ENCODE measurements at places on chromosomes 3 and 15.

DNA sequence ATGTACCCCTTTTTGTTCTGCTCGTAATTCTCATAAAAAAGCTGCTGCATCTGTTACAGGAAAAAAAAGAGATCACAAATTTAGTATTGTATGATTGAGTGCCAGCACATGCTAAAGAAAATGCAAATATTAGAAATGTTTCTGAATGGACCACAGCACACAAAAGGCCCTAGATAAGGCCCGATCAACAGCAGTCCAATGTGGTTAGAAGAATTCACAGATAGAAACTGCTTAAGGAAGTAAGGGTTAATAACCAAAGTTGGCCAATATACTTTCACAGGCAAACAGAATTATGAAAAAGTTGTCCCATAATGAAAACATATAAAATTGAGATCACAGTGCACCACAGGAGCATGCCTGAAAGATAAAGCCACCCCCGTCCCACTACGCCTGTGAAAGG is 72.9 kb downstream of the CHSY1 start:
- DNase-seq: no peak

DNA sequence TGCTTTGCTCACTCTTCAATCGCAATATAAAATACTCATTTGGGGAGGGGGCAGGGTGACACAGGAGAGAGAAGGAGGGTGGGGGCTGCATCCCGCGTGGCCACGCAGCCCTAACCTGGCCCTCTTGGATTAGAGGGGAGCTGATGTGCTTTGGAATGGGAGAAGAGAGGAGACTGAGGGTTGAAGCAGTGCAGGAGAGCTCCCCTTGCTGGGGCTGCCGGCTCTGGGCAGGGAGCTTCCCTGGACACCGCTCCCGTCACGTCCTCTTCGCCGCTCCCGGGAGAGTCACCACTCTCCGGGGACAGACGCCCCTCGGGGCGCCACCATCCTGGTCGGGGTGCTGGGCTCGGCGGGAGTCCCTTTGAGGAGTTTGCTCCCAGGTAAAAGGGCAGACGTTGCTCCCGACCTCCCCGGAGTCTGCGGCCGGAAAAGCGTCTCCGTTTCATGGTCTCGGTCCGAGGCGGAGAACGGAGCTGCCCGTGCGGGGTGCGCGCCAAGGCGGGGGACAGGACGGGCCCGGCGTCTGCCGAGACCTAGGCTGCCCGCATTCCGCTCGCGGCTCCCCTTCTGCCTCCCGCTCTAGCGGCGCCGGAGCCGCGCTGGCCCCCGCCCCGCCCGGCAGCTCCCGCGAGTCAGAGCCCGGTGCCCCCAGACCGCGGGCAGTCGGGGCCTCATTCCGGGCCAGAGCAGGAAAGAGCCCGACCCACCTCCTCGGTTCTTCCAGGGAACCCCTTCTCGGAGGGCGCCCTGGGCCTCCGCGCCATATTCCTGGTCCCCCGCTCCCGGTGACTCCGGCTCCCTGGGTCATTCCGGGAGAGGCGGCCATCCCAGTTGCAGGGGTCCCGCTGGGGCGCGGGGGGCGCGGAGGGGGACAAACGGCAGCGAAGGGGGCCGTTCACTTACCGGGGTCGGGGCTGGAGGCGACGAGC is 603 bp downstream of the SLC7A14 start:
- DNase-seq: peak; percentile 71

- DNase-seq: peak; percentile 40
These were observed 33.8 kb downstream of the ALDH1L1 start for GRCh38 chr3:126146525-126147146.

- no peak for DNase-seq
These were observed 212.3 kb upstream of the LRRFIP2 start for GRCh38 chr3:37386627-37387230.

DNA sequence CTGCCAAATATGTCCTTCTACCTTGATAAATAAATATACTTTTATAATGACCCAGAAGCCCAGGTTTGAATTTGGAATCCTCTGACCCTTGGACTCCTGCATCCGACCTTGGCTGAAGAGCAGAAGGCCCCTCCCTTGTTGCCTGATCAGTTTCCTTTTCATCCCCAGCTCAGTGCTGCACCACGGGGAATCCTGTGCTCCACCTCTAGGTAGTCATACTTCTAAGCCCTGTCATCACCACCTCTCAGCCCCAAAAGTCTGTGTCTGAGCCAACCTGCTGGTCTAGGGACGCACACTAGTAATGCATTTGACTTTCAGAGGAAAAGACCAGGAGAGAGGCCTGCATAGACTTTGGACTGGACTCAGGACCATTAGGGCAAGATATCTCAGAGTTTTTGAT is 310.6 kb downstream of the NLGN1 start:
- DNase-seq: no peak

DNA sequence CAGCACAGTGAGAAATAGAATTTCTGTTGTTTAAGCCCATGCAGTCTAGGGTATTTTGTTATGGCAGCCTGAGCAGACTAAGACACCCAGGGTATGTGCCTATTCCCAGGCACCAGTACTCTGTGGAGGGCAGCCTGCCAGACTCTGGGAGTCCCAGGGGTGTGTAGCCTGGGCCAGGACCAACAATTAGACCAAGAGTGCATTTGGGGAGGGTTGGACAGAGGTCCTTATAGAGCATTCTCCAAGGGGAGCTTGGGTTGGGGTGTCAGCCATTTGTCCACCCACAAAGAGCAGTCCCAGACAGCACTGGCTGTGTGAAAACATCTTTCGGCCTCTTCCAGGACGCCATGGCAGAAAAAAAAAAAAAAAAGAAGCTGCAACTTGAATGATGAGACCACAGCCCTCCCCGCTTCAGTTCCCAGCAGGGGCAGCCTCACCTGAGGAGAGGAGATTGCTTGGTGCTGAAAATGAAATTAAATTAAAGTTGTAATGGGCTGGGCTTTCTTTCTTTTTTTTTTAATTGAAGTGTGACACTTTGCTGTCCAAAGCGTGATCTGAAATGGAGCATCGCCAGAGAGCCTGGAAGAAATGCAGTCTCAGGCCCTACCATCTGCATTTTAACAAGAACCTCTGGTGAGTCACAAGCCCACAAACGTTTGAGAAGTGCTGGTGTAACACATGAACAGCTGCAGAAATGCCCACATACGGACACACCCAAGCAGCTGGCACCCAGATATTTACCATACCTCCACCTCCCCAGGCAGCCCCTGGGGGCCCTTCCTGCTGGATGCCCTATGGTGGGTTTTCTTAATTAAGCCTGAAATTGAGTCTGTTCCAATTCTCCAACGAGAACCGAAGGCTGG is 21.3 kb upstream of the CAV3 start:
- no peak for DNase-seq

DNA sequence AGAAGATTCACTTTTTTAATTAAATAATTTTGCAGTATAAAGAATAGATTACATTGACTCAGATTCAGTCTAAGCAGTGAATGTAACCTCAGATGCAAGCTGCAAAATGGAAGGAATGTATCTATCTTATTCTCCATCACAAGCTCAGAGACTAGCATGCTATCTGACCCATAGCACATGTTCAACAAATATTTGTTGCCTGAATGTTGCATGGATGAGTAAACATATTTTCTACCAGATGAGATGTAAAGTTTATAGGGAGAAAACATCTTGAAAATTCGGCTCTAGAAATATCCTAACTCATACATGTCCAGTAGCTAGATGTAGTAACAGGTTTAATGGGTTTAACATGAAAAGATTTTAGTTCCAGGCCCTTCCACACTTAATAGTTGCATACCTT is 234.2 kb downstream of the MECOM start:
- DNase-seq: no peak

GRCh38 chr15:26697913-26698312 is 75.0 kb downstream of the GABRB3 start:
- no peak for DNase-seq

- DNase-seq: no peak
These were observed 66.6 kb downstream of the SUCLG2 start for GRCh38 chr3:67587811-67588210.

DNA sequence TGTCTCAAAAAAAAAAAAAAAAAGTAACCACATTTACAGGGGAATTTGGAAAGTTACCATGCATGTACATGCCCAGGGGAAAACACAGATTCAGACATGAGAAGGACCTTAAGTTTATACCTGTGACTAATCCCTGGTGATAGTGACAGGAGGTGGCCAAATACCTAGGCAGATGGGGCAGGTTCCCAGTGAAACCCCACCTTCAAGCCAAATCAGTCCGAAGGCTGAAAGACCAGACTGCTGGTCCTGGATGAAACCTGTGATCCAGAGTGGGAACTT is 15.8 kb downstream of the SPCS1 start:
- peak; percentile 10 for DNase-seq

DNA sequence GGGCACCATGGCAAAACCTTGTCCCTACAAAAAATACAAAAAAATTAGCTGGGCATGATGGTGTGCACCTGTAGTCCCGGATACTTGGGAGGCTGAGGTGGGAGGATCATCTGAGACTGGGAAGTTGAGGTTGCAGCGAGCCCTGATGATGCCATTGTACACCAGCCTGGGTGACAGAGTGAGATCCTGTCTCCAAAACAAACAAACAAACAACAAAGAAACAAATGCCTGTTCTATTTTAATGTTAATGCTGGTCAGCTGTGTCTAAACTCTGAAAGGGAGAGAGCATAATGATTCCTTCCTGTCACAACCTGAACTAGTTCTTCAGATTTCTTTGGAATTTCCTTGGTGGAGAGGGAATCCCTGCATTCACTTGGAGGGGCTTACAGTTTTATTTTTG is 413.0 kb upstream of the TBL1XR1 start:
- no peak for DNase-seq

- DNase-seq: no peak
These were observed 139.4 kb downstream of the RPLP1 start for GRCh38 chr15:69591905-69592508.

- DNase-seq: no peak
These were observed 269.7 kb upstream of the THRB start for GRCh38 chr3:24764236-24764915.

- no peak for DNase-seq
These were observed 28.4 kb upstream of the IFT57 start for GRCh38 chr3:108250626-108251025.

DNA sequence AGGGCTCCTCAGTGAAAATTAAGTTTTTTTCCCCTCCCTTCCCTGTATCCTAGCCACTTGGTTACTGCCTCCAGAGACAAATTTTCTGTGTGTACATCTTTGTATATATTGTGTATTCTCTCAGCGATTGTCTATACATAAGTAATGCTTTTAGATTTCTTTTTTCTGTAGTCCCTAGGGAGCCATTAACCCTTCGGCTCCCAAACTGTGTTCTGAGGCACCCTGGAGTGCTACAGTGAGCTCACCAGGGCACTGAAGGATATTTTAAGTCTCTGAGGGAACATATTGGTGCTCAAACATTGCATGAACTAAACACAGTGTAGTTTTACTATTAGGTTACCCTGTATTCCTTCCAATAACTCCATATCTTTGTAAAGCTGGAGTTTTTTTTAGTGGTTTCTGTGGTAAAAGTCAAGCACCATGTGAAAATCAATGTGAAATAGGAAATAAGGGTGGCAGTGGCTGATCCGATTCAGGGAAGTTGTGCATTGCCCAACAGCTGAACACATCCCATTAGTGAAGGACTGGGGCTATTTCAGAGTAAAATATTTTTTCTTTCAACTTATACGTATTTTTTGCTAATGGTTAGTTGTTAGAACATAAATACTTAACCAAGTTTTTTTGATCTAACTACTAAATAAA is 43.0 kb downstream of the USP13 start:
- no peak for DNase-seq

- no peak for DNase-seq
These were observed 66.7 kb downstream of the MYLK start for GRCh38 chr3:123817413-123817812.

GRCh38 chr15:72857331-72858063 is 73.9 kb upstream of the ADPGK start:
- no peak for DNase-seq

DNA sequence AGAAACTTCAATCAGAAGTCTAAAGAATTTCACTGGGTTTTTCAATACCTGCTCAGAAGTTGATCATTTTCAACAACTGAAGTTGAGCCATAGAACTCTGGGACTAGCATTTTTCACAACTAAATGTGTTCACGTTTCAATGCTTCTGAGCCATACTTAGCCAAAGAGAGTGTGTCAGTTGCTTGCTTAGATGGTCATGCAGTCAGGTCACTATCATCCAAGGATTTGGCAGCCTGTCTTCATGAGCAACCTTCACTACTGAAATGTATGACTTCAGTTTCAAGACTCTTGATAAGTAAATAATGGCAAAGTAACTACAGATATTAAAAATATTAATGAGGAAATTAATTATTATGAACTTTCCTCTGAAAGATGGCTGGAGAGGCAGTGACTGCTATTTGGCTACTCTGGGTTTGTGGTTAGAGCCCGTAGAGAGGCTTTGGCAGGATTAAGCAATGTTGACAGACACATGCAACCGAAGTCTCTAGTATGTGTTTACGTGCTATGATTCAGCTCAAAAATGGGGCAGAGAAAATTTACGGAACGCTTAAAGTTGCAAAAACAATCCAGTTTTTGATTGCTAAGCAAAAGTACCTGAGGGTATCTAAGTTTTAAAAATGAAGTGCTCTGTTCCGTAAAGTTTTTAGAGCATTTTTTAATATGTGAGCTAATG is 133.8 kb downstream of the GMNC start:
- DNase-seq: no peak

DNA sequence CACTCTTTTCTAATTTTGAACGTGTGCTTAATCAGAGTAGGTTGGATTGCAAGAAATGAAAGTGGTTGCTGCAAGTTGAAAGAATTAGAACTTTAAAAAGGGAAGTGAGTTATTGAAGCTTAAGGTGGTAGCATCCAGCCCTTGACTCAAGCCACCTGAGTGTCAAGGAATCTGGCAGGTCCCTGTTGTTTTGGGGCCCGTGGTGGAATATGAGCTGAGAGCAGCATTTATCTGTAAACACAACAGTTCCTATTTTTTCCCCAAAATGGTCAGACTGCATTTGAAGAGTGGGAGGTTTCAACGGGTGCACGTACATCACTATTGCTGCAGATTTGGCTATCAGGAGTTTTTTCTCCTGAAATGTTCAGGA is 1.7 kb downstream of the ITPR1 start:
- DNase-seq: no peak

GRCh38 chr15:64067564-64068030 is 21.3 kb upstream of the DAPK2 start:
- DNase-seq: peak; percentile 76

- no peak for DNase-seq
These were observed 216.8 kb downstream of the NR1D2 start for GRCh38 chr3:24161841-24162240.

GRCh38 chr3:101478980-101479379 is 34.0 kb downstream of the SENP7 start:
- no peak for DNase-seq

Measured in type B pancreatic cell (in vitro differentiated cells).